A549 treated with RU486 at 1 μM for 4 hours (cell line): ENCODE measurements at places on chromosomes 1 and 21. TPM values are rescaled to one million over a fixed set of nuclear protein-coding genes. Genes with fewer than 3 reads are reported as not detected.

SYCP1 gene
- not detected in 5 replicates for total RNA-seq

MAP3K7CL gene
- 1.5 to 2.7 TPM (median 1.9 TPM) in 5 replicates for total RNA-seq

FNDC5 gene
- total RNA-seq, result 0.38 to 0.95 TPM (median 0.76 TPM) in 5 replicates

PLA2G4A gene
- total RNA-seq, result 5.9 to 12.5 TPM (median 9.9 TPM) in 5 replicates

TAGLN2 gene
- 1,006 to 1,095 TPM (median 1,081 TPM) in 5 replicates for total RNA-seq

MATN1 gene
- total RNA-seq, result 0.05 to 0.32 TPM (median 0.29 TPM) in 3 of 5 replicates, not detected in the others

LMOD1 gene
- 0.05 TPM in 1 of 5 replicates, not detected in the others for total RNA-seq

PBX1 gene
- total RNA-seq, result 19.3 to 24.7 TPM (median 23.8 TPM) in 5 replicates

TEKT2 gene
- not detected in 5 replicates for total RNA-seq

LCE2A gene
- not detected in 5 replicates for total RNA-seq

FNBP1L gene
- 7.5 to 20.5 TPM (median 18.3 TPM) in 5 replicates for total RNA-seq

SLX9 gene
- 36.3 to 59.7 TPM (median 59.2 TPM) in 5 replicates for total RNA-seq

LMX1A gene
- not detected in 5 replicates for total RNA-seq

KAZN gene
- total RNA-seq, result 3.0 to 4.4 TPM (median 3.9 TPM) in 5 replicates

CLCNKB gene
- 0.07 to 0.08 TPM in 2 of 5 replicates, not detected in the others for total RNA-seq

RAP1GAP gene
- total RNA-seq, result 8.6 to 13.1 TPM (median 12.0 TPM) in 5 replicates

CAPN8 gene
- 0.23 to 1.0 TPM (median 0.64 TPM) in 5 replicates for total RNA-seq

ZNF697 gene
- total RNA-seq, result 1.3 to 2.1 TPM (median 1.9 TPM) in 5 replicates
